ENCODE measurements at places on chromosomes 4 and X.

DNA sequence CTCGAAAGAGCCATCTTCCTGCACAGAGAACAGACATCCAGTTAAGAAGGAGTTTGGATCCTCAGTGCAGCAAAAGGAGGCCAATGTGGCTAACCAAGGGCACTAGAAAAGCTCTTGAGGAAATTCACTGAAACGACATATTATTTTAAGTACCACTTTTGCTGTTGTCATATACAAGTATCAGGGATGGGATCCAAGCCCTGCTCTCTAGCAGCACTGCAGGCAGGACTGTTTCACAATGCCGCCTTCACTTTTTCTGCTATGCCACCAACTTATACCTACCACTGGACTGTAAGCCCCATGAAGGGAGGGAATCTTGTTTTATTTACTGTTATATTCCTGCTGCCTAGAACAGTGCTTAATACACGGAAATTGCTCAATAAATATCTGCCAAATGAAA is 299.0 kb downstream of the NR3C2 start:
- no peak for DNase-seq

DNA sequence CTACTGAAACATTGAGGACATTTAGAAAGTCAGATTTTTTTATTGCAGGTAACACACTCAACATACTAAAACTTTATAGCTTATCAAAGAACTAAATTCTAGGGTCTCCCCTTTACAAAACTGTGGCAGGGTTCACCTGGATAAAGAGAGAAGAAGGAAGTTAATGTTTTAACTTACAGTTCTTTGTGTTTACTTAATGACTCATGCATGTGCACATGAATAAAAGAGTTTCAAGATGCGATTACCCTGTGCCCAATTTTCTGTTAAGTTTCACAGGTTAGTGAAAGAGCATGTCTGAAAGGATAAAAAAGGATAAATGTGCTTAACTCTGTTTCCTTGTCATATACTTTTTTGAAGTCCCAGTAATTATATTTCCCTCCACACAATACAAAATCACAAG is 16.8 kb downstream of the DCAF8L1 start:
- DNase-seq: no peak

- DNase-seq: no peak
Observed at GRCh38 chr4:137393044-137393443, 139.2 kb downstream of the PCDH18 start.

DNA sequence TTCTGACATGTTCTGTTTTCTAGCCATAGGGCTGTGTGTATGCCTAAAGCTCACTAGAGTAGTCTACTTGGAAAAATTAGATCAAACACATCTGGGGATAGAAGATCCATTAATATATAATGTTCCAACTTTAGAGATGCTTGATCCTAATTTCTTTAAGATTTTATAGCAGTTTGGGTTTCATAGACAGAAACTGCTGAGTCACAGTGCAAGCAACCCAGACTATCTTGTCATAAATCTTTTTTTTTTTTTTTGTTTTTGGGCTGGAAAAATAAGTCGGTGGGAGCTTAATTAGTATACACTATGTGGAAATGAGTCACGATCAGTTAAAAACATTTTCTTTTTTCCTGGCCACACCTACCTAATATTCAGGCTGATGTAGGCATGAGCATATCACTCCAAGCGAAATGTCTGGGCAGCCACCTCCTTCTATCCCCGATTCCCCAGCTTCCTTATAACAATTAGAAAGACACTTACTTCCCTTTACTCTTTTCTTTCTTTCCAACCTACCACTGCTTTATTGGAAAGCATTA is 58.2 kb upstream of the CASK start:
- DNase-seq: no peak

- DNase-seq: no peak
Observed at GRCh38 chrX:96453139-96453538, 231.5 kb upstream of the DIAPH2 start.

Data from NCI-H187 (cell line).